ENCODE measurements at places on chromosomes 16 and 17.
A peak's percentile ranks its signal among the peaks of the same experiment; 100 is the strongest.

GRCh38 chr17:8820311-8821010, 21.3 kb upstream of the MFSD6L start:
- no peak for DNase-seq

- no peak for DNase-seq
These were observed 65.7 kb upstream of the BCAR1 start for GRCh38 chr16:75317101-75317522.

- no peak for DNase-seq
These were observed 28.4 kb upstream of the NPTX1 start for GRCh38 chr17:80504686-80505413.

DNA sequence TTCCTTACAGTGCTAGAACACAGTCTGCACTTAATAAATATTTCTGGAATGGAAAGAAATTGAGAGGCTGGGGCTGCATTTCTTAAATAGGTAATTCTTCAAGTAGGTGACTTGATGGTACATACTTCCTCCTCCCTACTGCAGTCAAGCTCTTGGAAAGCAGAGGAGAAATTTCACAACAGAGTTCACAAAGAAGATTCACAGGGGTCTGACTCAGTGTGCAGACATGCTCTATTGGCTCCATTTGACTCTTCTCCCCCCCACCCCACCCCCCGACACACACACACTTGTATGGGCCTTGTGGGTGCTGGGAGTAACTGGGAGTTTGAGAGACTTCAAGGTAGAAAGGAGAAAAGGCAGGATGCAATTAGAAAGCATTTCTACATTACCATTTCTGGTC, 6.2 kb upstream of the MYOCD start:
- no peak for DNase-seq

DNA sequence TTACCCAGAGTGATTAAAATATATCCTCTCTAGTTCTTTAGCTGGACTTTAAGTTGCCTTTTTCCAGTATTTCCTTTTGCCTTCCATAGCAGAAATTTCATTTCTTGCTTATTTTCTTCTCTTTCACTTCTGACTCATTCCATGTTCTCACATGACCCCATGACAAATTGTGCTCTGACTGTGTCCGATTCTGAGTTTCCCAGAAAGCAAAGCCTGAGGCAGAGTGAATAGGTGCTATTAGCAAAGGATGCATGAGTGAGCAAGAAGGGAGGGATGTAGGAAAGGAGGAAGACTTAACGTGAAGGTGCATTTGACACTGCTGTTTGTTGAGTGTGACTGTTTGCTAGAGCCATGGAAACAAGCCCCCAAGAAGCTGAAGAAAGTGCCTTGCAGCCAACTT, 82.6 kb upstream of the CNTNAP4 start:
- no peak for DNase-seq

- DNase-seq = peak; percentile 67
These were observed at the start of gene HSD3B7 for GRCh38 chr16:30984669-30985400. Gene HSD3B7, plus strand, starts transcription at chr16:30985207. Its CDS starts 452 bp downstream, at chr16:30985659.

DNA sequence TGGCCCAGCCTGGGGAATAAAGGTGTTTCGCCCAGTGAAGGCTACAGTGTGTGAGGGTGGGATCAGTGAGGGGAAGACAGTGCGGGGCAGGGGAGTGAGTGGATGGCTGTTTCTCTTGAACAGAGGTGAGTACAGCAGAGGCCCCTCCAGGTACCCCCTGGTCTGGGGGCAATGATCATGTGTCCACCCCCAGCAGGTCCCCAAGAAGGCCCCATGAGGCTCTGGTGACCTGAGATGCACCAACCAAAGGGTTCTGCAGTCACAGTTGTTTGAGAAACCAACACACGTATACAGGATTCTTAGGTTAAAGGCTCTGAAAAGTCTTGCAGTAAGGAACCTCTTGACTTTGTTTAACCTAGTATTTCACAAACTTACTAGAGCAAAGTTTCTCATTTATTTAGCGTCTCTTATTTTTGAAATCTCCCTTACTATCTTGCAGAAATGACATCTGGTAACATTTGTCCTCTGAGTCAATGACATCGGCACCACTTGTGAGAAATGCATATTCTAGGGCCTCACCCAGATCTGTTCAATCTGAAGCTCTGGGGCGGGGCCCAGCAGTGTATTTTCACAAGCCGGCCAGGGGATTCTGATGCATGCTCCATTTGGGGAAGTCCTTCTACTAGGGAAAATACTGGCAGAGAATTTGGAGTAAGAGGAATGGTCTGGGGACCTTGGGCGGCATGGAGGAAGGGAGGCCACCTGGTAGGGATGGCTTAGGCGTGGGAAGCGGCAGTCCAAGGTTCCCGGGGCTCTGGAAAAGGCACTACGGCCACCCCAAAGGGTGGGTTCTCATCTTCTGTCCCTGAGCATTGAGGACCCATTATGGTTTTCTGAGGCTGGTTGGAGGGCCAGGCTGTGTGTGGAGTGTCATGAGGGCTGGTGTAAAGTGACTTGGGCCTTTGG, 217.3 kb downstream of the NTN1 start:
- no peak for DNase-seq

DNA sequence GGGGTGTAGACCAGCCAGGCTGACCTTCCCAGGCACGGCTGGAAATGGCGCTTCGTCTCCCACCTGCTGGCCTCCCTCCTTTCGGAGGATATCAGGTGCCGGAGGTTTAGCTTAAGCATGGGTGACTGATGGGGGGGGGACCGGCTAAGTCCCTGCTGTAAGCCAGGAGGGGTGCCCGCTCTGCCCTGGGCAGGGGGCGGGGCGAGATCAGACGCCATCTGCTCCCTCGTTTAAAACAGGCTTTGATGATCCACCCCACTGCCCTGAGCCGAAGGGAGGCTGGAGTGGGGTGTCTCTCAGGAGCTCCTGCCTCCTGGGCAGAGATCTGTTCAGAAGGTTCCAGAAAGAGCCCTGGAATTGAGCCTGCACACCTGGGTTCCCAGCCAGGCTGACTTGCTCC, 26.0 kb downstream of the C16orf74 start:
- no peak for DNase-seq

GRCh38 chr17:65523411-65523810, 38.0 kb downstream of the AXIN2 start:
- no peak for DNase-seq

GRCh38 chr16:24279982-24280515, 23.9 kb downstream of the CACNG3 start:
- no peak for DNase-seq

Data from stimulated activated CD4-positive, alpha-beta T cell treated with anti-CD3 and anti-CD28 coated beads, Interleukin-2, amount 100 ng/mL, for 4 hours (primary cell).